CD4-positive, alpha-beta T cell treated with Interleukin-10 for 1 hour (primary cell): ENCODE measurements at places on chromosomes 11 and 22.

DNA sequence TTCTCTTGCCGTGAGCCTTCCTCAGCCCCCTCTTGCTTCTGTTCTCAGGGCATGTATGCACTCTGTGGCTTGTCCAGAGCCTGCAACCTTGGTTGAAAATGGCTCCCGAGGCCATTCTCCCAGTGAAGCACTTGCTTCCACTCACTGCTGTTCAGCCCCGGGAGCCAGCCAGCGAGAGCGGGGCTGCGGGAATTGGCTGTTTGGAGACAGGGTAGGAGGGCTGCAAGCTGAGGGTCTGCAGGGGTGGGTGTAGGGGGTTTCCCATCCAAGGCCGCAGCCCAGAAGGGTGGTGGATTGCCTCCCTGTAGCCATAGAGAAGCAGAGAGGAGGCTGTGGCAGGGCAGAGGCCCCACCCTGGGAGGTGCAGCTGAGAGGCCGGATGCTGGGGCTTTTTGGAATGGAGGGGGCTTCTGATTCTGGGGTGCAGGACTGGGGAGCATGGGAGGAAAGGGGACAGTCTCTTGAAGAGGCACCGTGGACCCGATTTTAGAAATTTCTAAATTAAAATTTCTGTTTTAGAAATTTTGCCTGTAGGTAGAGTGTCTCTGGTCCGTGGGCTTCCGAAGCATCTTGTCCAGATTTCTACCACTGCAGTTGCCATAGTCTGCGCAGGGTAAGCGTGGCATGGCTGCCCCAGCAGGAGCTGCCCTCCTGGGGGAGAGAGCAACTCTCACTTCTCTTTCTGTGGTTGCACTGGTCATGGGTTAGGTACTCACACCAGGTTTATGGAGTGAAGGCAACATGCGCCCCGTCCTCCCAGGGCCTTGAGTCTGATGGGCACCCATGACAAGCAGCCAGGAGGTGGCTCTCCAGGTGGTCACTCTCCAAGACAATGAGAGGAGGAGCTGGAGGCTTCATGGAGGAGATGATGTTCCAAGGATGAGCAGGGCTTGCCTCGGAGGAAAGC is 100.2 kb downstream of the TBC1D22A start:
- DNase-seq: no peak

- DNase-seq: no peak
These were observed 5.9 kb downstream of the CHKA start for GRCh38 chr11:68115285-68115684.

- DNase-seq: no peak
These were observed 7.5 kb upstream of the SYT8 start for GRCh38 chr11:1827095-1827813.

GRCh38 chr11:36465449-36466163 is 44.5 kb downstream of the TRAF6 start:
- no peak for DNase-seq

DNA sequence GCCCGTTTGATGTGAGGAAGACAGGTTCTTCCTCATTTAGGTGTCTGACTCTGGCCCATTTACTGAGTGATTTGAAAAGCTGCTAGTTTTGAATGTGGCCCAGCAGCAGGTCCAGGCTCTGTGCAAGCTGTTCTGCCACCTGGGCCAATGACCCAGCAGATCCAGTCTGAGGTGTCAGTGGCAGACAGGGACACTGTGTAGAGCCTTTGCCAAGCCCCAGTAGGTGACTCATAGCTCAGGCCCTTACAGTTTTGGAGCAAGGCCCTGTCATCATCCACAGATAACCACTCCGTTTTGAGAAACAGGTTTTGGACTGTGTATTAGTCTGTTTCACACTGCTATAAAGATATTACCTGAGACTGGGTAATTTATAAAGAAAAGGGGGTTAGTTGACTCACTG is 23.9 kb downstream of the TSPAN32 start:
- DNase-seq: no peak

- DNase-seq: no peak
These were observed 13.1 kb downstream of the MPPED1 start for GRCh38 chr22:43424666-43425630.
